ENCODE measurements at places on chromosomes 4 and X.
A peak's percentile ranks its signal among the peaks of the same experiment; 100 is the strongest.

DNA sequence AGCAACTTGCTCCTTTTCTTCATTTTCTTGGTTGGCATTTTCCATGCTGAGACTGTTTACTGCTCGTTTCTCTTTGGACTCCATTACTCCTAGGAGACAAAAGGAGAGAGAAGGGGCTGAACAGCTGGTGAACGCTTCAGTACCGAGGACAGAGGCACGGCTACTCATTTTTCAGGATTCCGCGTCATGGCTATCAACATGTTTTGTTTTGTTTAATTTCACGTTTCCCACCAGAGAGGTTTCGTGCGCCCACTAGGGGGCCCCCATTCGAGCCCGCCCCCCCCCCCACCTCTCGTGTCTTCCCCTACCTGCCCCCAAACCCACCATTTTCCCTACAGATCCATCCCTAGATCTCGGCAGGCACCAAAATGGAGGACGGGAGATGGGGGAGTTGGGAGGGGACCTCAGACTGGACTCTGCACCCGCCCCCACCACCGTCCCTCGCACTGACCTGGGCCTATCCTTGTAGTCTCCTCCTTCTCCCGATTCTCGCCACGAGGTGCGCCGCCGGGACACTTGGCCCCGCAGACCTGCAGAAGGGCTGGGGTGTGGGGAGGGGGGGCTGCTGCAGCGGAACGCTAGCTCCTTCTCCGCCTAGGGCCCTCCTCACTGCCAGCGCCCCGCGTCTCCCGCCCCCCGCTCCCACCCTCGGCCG, 653 bp downstream of the BEX1 start:
- no peak for DNase-seq

GRCh38 chr4:94516067-94516466, 64.3 kb downstream of the PDLIM5 start:
- DNase-seq, result peak; percentile 64

DNA sequence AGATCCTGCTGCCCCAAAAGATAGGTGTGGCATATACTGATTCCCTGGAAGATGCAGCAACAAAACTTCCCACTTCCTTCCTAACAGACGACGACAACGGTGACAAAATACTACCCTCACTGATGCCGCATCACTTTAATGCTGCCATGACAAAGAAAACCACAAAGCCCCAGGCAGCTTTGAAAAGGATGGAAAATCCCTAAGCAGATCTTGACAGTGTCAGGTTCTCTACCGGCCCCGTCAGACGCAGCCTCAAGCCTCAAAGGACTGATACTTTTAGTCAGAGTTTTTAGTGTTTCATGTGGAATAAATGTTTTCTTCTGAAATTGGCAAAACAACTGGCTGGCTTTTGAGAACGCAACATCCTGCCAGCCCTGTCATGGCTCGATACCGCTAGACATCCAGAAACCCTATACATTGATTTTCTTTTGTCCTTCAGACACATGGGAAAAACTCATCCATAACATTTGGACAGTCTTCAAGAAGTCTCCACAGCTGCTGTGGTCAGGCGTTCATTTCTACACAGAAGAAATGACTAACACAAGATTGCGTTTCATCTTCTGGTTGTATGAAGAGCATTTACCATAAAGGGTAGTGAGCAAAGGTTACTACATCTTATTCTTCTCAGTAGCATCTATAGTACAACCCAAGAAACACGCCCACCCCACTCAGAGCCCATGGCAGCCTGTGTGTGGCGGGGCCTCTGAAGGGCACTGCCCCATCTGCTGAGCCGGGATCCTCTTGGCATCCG, 60.1 kb downstream of the GATB start:
- no peak for DNase-seq

DNA sequence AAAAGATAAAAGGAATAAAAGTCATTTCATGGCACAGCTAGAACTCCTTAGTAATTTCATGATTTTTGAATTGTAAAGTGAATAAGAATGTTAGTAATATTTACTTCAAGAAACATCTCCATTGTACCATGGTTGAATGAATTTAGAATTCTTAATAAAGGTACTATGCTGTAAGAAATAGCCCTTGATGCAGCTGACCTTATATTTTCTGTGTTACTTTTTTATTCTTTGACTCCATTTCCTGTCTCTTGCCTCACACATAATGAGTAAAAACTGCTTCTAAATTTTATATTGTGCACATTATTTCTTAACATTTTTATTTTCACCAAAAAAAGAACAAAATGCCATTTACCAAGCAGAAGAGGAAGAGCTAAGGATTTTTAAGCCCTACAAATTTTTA, 81.9 kb upstream of the PDHA2 start:
- no peak for DNase-seq

DNA sequence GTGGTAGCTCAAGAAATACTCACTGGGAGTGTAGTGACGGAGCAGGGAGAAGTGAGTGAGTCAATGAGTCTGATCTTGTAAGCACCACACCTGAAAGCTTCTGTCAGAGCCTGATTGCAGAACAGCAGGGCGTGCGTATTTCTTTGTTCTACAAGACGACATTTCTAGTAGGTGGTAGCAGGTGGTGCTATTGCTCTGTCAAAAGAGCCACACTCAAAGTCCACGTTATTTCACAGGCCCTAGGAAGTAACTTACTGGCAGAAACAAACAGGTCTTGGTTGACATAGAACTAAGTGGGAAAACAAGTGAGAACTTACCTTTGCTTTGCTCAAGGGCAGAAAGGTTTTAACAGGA, 46.4 kb upstream of the SPRY1 start:
- no peak for DNase-seq

DNA sequence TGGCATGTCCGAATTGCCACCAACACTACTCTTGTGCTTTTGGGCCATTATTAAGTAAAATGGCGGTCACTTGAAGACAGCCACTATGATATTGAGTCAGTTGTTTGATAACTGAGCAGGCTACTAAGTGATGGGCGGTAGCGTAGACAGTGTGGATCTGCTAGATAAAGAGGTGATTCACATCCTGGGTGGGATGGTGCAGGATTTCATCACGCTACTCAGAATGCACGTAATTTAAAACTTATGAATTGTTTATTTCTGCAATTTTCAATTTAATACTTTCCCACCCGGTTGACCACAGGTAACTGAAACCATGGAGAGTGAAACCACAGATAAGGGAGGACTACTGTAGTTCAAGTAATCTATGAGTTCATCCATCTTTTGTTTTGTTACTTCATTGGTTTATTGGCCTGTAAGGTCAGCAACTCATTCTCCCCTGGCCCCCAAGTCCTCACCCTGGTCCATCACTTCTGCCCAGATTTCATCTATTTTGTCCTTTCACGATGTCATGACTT, 2.9 kb downstream of the ARAF start:
- DNase-seq, result no peak

DNA sequence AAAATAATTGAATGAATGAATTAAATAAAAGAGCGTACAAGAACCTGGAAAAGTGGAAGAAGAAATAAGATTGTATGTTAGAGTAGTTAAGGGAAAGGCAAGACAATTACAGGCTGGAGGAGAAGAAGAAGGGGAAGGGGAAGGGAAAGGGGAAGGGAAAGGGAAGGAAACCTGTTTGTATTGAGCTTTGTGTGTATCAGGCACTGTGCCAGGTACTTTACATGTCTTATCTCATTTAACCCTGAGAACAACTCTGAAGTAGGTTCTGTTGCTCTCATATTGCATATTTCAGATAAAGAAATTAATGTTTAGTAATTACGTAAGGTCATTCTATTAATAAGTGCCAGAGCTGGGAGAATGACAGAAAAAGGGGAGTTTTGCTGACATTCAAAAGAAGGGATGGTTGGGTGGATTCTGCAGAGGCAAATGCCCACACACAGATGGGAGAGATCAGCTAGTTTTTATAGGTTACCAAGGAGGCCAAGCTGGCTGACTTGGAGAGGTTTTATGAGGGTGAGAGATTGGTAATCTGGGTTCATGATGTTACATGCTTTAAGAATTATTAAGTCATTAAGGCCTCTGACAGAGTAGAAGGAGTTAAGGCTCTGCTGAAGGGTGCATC, 92.3 kb upstream of the LCORL start:
- DNase-seq, result no peak

DNA sequence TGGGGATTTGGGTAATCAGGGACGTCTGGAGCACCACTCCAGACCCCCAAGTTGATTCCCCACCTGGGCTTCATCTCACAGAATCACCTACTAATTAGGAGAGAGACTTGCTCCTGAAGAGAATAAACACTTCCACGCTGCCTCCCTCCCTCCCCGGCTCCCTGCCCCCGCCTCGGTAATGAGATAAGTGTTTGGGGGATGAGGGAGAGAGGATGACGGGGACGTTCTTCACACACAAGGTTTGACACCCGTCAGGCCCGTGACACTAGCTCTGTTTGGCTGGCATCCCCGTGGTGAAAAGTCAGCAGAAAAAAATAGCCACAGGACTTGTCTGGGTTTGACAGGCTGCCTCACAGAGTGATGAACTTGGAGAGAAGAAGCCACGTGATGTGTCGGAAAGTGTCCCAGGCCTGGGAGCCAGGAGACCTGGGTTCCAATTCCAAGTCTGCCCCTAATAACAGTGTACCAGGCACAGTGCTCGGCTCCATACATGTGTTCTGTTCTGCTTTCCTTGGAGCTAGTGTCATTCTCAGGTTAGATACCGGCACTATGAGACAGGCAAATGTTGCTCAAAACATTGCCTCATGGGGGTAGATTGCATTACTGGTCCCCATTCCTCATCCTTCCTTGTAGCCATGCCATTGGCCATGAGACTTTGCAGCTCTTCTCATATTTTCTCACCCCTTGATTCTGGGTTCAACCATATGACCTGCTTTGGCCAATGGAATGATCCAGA, 578.0 kb downstream of the BCOR start:
- no peak for DNase-seq

- DNase-seq, result no peak
Measured at GRCh38 chr4:26013629-26014028, 99.6 kb downstream of the SMIM20 start.

DNA sequence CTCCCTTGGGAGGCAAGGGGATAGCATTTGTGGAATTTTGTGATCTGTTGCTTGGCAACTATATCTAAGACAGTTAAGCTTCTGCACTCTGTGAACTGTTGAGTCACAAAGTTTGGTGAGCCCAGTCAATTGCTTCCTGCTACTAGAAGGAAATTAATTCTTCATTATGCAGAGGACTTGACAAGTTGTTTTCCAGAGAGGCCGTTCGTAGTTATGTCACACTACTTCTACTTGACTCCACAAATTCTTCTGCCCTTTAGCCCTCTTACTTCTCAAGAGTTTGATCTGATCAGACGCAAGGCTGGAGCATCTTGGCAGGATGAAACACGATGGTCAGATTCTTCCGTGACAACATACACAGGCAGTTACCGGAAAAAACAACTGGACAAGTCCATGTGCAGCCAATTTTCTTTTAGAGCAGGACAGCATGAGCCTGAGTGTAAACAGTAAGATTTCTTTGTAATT, at the start of gene C4orf51:
Gene C4orf51, plus strand, starts transcription at position 156 of the 465 bp plus-strand sequence. Its CDS starts 58 bp downstream, at position 214.
- DNase-seq, result peak; percentile 55

- no peak for DNase-seq
Measured at GRCh38 chrX:16702700-16703599, 9.5 kb downstream of the CTPS2 start.

DNA sequence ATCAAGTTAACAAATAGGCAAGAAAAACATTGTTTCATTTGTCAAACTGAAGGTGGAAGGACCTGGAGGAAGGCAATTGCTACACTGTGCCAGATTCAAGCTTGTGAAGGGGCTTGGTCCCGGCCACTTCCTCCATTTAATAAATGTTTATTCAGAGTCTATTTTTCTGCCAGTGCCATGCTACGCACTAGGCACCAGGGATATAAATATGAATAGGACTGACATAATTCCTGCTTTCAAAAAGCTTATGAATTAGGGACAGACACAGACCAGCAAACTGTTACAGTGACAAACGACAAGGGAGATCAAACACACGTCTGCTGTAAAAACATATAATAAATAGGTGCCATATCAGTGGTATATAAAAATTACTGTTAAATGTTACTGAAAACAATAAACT, 571 bp downstream of the TLR6 start:
- DNase-seq, result no peak

DNA sequence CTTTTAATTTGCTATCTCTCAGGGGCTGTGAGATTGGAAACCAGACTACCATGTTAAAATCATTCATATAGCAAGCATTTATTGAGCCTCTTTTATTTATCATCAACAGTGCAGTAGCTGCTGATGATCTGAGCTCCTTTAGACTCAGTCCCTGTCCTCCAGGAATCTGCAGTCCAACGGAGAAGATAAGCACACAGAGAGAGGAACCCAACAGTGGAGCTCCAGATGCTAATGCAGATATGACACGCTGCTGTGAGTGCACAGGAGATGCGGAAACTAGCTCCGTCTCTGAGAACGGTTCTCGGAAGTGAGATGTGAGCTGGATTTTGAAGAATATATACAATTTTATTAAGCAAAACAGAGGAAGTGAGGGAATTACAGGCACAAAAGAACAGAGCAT, 35.4 kb downstream of the DCHS2 start:
- no peak for DNase-seq

DNA sequence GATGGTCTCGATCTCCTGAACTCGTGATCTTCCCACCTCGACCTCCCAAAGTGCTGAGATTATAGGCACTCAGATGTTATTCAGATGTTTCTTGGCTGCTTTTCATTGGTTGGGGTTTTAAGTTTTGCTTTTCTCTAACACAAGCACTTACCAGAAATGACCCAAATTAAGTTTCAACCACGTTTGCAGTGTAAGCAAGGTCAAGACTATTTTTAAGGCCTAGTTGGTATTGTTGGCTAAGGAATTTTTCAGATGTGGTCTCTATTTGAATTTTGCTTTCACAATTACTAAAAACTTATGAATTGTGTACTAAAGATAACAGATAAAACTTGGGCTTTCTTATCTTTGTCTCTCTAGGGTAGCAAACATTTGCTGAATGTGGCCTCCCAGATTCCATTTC, 1756.9 kb upstream of the TENM3 start:
- DNase-seq, result no peak

DNA sequence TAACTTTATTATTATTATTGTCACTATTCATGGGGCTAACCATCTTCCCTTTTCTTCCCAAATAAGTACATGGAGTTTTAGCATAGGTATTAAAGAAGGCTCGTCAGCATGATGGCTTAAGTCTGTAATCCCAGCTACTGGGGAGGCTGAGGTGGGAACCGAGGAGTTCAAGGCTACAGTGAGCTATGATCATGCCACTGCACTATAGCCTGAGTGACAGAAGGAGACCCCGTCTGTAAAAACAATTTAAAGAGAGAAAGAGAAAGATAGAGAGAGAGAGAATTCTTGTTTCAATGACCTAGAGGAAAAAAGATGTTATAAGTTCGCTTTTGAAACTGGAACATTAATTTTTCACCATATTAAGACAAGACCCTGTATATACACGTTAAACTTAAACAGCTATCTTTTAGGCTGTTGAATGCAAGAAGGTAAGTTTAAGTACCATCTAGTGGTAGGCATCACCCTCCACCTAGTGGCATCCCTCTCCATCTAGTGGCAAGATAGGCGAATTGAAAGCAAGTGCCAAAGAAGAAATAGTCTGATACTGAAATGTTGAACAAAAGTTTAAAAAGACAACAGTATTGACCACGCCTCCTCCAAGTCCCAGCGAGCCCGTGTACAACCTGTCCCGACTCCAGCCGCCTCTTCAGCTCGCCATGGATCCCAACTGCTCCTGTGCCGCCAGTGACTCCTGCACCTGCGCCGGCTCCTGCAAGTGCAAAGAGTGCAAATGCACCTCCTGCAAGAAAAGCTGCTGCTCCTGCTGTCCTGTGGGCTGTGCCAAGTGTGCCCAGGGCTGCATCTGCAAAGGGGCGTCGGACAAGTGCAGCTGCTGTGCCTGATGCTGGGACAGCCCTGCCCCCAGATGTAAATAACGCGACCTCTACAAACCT, 26.0 kb upstream of the YTHDC1 start:
- DNase-seq, result no peak

Measured in GM04503 (cell line).